Stimulated activated naive CD4-positive, alpha-beta T cell (primary cell): ENCODE measurements at places on chromosomes 2 and 18.

- DNase-seq, result no peak
Observed at GRCh38 chr2:119117891-119118882, 40.4 kb downstream of the C1QL2 start.

DNA sequence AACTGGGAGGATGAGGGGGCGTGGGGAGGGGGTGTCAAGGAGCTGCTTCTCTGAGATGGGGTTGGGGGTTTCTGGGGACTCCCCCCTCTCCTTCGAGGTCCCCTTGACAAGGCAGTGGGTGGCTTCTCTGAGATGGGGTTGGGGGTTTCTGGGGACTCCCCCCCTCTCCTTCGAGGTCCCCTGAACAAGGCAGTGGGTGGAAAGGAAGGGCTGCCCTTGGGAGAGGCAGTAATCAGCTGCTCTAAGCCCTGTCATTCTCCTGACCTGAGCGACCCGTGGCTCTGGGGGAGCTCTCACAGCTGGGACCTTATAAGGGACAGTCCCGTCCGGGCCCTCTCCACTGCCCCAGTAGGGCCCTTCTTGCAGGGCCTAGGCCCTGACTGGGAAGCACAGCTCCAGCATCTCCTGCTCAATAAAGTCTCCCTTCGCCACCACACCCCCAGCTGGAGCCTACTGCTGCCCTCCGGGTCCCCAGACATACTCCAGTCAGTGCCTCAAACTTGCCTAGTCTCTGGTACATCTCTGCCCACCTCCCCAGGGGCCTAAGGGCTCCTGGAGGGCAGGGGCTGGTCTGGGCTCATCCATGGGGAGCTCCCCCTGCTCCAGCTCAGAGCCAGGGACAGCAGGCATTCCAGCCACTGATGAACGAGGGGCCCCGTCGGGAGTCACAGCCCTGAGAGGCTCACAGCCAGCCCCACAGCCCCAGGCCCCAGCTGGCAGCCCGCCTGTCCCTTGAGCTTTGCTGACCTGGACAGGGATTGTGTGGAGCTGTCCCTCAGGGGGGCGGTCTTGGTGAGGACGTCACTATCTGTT, 2.8 kb downstream of the GAREM2 start:
- DNase-seq, result no peak

DNA sequence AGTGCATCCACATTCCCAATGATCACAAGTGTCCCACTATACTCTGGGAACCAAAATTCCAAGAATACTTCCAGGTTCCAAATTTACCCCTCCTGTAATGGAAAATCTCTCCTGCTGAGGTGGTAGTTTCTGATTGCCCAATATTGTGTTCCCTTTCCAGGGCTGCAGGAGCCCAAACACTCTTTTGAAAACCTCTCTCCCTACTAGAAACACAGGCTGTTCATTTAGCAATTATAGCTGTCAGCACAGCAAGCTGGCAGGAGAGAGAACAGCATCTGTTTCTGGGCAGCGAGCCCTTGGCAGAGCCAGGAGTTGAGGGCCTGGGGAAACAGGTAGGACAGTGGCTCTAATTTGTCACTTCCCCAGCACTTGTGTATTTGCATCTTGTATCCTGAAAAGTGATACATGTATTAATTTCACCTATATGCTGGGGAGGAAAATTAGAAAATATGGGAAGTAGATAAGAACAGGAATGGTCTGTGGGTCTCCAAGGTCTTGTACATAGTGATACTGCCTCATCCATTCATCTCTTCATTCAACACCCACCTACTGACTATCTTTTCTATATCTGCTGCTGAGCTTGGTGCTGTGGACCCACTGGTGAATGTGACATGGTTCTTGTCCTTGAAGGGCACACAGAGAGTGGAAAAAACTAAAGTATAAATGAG, 16.9 kb upstream of the PAIP2B start:
- DNase-seq, result no peak

- DNase-seq, result no peak
Observed at GRCh38 chr2:20207051-20207450, 17.9 kb downstream of the SDC1 start.

- no peak for DNase-seq
Observed at GRCh38 chr2:111167076-111167862, 46.6 kb downstream of the BCL2L11 start.

DNA sequence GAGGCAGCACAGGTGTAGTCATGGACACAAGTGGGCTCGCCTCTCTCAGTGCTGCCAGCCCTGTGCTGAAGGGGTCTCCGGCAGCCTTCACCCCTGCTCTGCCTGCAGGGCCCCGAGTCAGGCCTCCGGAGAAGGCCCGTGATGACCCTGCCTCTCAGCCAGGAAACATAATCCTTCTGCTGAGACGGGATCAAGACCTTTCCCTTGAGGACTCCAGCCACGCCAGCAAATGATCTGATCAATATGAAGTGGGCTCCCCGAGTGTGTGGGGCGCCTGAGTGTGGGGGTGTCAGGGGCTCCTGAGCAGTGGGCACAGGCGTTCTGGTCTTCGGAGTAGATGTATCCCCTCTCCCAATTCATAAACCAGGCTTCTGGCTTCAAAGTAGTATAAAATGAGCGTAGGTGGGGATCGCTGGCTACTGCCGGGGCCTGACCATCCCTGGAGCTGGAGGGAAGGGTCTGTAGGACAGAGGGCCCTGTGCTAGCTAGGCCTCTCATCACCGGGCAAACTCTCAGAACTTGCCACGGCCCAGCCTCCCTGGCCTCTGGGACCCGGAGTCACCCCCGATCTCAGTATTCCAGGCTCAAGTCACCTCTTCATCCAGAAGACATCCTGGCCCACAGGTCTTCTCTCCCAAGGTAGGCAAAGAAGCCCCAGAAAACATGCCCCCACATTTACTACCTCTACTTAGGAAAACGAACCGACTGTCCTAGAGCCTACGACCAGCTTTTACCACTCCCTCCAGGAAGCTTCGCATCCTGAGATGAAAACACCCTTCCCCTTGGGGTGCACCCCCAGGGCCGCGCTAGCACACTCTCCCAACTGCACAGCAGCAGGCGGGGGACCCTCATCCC, 33.6 kb downstream of the CRACDL start:
- no peak for DNase-seq

DNA sequence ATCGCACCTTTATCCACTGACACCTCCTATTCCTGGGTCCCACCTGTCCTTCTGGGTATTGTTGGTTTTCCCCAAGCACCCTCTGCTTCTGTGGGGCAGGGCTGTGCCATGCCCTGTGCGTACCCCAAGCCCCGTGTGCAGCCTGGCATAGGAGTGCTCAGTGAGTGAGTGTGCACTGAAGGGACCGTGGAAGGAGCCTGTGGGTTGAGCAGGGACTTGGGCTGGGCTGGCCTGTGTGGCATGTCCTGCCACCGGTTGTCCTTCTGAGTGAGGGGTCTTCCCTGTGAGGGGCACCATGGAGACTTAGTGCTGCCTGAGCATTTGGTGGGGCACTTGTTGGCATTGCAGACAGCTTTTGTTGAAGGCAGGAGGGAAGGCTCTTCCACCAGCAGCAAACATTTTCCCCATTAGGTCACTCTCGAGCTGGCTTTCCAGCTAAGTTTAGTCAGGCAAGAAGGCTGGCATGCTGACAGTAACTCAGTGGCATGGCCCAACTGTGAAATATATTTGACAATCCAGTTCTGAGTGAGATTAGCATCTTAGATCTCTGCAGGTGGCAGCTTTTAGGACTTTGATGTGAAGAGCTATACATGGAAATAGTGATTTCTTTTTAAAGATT, 64.7 kb downstream of the LPIN1 start:
- no peak for DNase-seq

DNA sequence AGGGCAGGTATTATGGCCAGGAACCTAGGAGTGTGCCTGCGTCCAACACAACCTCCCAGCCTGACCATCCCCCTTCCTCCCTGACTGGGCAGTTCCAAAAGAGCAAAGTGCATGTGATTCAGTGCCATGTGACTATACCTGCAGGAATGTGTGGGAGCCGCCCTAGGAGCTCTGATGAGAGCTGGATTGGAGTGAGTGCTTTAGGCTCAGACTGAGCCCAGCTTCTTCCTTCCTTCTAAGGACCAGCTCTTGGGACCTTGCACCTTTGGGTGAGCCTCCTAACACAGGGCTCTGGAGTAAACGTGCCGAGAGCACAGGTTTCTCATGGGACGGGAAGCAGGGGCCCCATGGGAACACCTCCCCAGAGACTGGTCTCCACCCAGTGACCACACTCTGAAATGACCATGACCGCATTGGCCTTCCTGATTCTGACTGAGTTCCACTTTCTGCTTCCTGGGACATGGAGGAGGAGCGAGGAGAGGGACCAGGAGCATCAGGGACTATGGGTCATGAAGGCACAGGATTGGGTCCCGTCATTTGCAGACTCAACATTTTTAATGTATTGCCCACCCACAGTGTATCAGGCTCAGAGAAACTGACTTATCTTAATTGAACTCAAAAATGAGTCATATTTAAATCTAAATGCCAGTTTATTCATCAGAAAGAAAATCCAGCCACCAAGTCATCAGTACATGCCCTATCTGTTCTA, 87.8 kb upstream of the BCL2L11 start:
- no peak for DNase-seq

- DNase-seq, result no peak
Observed at GRCh38 chr2:26483027-26483326, 5.1 kb upstream of the OTOF start.

- DNase-seq, result no peak
Observed at GRCh38 chr18:60090170-60090569, 190.4 kb downstream of the PMAIP1 start.

DNA sequence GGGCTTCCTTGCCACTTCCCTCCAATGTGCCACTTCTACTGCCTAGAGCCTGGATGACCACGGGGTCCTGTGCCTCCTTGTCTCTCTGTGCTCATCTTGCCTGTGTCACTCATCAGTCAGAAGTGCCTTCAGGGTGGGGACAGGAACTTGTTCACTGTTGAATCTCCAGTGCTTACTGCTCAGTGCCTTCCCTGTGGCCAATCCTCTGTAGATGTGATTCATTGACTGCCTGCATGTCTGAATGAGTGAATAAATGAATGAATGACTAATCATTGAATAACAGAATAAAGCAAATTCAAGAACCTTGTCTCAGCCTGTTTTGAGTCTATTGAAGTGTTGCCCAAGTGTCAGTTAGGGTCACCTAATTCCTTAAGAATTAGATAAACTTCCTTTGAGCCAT, 42.3 kb upstream of the FAM136A start:
- no peak for DNase-seq

GRCh38 chr2:21981127-21981526, 857.4 kb downstream of the TDRD15 start:
- no peak for DNase-seq

GRCh38 chr18:29087616-29088246, 910.8 kb upstream of the CDH2 start:
- DNase-seq, result no peak

- DNase-seq, result no peak
Observed at GRCh38 chr2:73285159-73285739, 971 bp upstream of the FBXO41 start.

GRCh38 chr2:235324324-235324723, 169.5 kb upstream of the AGAP1 start:
- no peak for DNase-seq

GRCh38 chr2:197914778-197915177, 110.4 kb downstream of the PLCL1 start:
- no peak for DNase-seq

GRCh38 chr18:22349317-22349898, 68.3 kb downstream of the CTAGE1 start:
- no peak for DNase-seq

DNA sequence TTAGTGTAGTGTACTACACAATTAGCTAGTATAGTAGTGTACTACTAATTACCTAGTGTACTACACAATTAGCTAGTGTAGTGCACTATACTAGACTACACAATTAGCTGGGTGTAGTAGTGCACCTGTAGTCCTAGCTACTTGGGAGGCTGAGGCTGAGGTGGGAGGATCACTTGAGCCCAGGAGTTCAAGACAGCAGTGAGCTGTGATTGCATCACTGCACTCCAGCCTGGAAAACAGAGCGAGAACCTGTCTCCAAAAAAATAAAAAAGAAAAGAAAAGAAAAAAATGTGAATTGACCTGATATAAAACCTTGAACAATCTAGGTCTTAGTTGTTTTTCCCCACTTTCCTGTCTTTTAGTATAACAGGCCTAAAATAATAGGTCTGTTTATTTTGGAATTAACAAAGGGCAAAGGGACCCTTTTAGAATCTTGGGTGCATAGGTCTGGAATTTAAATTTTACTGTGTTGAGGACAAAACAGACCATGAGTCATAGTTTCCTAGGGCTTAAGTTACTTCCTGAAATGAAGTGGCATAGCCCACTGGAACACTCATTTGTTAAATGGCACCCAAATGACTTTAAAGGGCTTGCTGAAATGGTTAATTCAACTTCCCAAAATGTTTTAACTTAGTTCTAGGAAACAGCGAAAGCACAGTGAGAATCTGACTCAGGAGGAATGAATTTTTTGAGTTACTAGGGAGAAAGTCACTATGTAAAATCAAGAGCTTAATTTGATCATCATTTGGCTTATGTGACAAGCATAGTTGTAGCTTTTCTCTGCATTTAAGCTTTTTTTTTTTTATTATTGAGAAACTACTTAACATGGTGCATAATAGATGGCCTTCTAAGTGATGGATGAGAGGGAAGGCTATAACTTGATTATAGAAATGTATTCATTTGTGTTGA, 50.7 kb upstream of the ARL5A start:
- no peak for DNase-seq

- no peak for DNase-seq
Observed at GRCh38 chr2:193895226-193895625, 1700.5 kb upstream of the TMEFF2 start.

DNA sequence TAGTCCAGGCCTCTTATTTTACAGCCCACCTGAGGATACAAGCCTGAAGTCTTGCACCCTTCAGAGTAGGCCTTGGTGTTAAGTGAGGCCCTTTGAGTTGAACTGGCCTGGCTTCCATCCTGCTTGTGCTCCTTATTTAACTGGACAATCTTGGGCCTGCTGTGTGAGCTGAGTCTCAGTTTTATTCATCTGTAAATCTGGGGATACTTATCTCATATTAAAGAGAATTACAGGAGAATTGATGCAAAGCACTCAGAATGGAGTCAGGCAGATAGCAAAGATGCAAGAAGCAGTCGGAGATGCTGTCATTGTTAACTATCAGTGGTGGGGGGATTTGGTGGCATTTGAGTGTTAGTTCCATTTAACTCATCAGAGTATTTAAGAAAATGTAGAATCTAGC, 36.8 kb downstream of the MFSD6 start:
- DNase-seq, result no peak

- no peak for DNase-seq
Observed at GRCh38 chr18:54877076-54877475, 48.8 kb downstream of the RAB27B start.

- no peak for DNase-seq
Observed at GRCh38 chr2:64942693-64943092, 46.5 kb upstream of the SLC1A4 start.

DNA sequence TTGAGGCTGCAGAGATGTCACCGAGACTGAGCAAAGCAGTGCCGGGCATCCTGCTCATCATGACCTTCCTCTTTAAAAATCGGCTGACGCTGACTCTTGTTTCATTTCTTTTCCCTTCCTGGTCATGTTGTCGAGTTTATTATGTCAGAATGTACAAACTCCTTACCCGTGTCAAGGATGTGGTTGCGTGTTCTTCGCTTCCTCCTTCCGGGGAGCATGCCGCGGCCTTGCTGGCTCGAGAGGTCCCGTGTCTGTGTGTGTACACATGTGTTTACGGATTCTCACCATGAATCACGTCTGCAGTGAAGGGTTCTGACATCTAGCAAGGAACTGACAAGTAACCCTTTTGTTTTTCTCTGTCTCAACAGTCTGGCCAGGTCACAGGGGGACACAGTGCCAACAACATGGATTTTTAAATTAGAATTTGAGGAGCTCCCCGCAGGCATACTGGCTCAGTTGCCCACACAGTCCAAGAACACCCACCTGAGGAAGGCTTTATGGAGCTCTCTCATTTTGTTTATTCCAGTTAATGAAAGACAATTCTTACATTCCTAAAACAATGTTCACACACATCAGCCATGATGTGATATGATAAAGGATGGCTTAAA, 60.2 kb downstream of the MYT1L start:
- no peak for DNase-seq

GRCh38 chr2:148922062-148922461, 47.0 kb downstream of the KIF5C start:
- no peak for DNase-seq
